RPMI8226 (cell line): ENCODE measurements at places on chromosomes 16 and 17.
A peak's percentile ranks its signal among the peaks of the same experiment; 100 is the strongest.

DNA sequence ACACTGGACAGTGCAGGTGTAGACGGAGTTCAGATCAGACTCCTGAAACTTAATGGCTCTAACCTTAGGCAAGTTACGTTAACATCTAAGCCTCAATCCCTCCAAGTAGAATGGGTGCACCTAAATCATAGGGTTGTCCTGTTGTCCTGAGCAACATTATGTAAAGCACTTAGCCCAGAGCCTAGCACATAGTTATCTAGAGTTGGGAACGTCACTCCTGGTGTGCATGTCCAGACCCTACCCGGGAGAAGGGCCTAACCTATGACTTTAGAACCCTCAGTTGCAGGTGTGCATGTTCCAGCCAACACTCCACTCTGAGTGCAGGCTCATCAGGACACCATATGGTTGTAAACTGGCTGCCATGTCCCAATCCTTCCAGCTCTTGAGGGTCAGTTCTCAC is 26.0 kb downstream of the LIG3 start:
- no peak for DNase-seq

GRCh38 chr16:23679274-23679985 is 741 bp downstream of the PLK1 start:
- peak; percentile 71 for DNase-seq

DNA sequence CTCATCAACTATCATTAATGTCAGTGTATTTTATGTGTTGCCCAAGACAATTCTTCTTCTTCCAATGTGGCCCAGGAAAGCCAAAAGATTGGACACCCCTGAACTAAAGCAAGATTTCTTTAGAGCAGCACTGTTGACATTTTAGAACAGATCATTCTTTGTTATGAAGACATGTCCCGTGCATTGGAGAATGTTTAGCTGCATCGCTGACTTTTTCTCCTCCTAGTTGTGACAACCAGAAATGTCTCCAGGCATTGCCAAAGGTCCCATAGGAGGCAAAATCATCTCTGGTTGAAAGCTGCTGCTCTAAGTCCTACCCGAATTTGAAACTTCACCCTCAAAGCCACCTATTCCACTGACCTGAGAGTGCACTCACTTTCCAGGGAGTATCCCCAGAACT is 62.7 kb upstream of the IRX6 start:
- no peak for DNase-seq

DNA sequence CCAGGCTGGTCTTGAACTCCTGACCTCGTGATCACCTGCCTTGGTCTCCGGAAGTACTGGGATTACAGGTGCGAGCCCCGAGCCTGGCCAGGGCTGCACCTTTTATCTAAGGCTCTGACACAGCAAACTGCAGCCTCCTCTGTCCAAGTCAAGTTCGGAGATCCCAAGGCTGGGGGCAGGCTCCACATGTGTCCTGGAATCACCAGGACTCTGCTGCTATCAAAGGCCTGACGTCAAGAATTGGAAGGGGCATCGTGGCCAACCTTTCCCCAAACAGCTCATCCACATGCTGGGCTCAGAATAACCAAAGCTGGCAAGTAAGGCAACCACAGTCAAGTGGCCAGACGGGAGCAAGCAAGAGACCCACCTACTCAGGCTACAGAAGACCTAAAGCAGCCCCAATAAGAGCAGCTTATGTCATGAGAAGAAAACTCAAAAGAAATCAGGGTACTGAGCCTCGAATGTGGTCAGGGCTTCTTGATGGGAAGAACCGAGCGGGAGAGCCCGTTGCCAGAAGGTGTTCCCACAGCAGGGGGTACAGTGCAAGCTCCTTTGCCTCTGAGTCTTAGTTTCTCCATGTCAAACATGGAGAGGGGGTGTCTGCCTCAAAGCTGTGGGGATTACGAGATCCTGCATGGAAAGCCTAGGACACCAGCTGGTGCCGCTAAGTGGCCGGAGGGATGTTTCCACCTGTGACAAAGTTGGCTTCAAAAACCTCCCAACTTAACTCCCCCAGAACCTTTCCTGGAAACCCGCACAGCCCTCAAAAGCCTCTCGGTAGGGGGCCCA is 7.9 kb downstream of the MYBBP1A start:
- DNase-seq = no peak

GRCh38 chr16:11738742-11739544 is 3.7 kb downstream of the TXNDC11 start:
- DNase-seq = peak; percentile 56

DNA sequence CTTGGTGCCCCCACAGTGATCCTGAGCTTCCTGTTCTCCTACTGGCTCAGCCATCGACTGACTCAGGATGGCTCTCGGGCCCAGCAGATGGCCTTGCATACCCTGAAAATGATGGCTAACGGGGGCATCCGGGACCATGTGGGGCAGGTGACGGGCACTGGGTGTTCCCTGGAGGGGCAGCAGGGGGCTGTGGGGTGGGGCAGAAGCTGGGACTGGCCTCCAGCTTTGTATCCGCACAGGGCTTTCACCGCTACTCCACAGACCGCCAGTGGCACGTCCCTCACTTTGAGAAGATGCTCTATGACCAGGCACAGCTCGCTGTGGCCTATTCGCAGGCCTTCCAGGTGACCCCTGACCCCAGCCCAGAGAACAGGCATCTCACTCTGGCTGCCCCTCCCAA is 3.0 kb downstream of the SPATA20 start:
- DNase-seq = no peak

GRCh38 chr17:61477204-61477834 is 25.1 kb downstream of the TBX4 start:
- DNase-seq = no peak

GRCh38 chr16:2967721-2968161 is 1.4 kb upstream of the PAQR4 start:
- DNase-seq = no peak

- DNase-seq = no peak
Measured at GRCh38 chr16:27311448-27311830, 2.3 kb upstream of the IL4R start.

DNA sequence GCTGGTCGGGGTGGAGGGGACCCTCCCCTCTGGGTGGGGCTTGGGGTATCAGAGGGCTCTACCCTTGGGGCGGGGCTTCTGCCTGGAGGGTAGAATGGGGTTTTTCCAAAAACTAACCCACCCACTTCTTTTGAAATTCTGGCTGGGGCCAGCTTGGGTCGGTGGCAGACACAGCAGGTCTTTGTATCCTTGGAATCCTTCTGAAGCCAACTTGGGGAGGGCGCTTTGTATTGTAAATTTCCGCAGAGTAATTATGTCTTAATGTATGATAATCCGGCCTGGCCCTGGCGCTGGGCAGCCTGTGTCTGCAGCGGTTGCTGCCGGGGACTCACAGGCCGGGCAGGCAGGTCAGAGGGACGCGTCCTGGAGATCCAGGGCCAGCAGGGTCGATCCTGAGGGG is 33.9 kb upstream of the GSE1 start:
- DNase-seq = no peak

- no peak for DNase-seq
Measured at GRCh38 chr17:81456798-81457197, 55.8 kb downstream of the ACTG1 start.

DNA sequence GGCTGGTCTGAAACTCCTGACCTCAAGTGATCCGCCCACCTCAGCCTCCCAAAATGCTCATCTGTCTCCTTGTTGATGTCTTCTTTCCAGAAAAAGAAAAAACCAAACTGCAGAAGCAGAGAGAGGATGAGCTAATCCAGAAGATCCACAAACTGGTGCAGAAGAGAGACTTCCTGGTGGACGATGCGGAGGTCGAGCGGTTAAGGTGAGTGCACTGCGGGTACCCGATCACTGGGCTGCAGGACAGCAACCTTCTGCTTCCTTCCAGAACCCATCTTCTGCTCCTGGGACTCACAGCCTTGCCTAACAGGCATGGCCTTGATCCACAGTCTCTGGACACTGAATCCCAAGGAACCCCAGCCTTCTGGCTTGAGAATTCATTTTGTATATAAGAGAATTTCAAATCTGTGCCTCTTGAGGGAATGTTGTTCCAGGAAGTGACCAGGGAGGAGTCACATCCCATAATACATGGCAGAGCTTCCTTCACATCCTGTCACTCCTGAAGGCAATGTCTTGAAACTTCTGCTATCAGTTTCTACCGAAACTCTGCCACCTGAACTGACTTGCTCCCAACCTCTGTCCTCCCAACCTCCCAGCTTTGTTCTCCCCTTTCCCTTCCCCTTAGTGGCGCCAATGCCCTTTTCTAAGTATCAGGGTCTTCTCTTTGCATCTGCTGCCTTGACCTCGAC is 61.7 kb downstream of the MARF1 start:
- DNase-seq = no peak

GRCh38 chr16:47142486-47142820 is 1.3 kb downstream of the NETO2 start:
- DNase-seq = peak; percentile 54

GRCh38 chr17:18257982-18258355 is 569 bp downstream of the FLII start:
- DNase-seq = peak; percentile 81

DNA sequence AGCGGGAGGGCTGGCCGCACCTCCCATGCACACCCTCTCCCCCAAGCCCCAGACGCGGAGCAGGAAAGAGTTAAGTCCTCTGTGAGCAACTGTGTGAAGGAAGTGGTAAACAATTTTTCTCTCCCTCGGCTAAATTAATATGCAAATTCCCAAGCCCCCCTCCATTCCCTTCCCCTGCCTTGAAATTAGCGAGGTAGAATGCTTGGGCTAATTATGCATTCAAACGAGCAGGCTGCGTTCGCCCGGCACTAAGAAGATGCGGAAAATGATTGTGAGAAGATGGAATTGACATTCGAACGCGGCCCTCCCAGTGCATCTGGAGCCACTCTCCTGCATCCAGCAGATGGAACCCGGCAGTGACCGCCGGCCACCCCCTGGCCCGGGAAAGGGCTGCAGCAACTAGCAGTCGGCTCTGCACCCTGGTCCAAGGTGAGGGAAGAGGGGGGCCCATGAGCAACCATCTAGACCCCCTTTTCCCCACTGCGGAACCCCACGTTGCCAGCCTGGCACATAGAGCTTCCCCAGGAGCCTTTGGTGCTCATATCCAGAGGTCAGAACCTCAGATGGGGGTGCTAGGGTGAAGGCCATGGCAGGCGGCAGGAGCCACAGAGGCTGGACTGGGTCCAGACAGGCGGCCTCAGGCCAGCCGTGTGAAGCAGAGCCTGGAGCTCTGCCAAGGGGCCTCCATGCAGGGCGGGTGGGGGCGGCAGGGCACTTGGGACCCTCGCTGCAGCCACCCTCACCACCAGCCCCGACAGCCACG is 49.1 kb upstream of the ACSF3 start:
- no peak for DNase-seq

DNA sequence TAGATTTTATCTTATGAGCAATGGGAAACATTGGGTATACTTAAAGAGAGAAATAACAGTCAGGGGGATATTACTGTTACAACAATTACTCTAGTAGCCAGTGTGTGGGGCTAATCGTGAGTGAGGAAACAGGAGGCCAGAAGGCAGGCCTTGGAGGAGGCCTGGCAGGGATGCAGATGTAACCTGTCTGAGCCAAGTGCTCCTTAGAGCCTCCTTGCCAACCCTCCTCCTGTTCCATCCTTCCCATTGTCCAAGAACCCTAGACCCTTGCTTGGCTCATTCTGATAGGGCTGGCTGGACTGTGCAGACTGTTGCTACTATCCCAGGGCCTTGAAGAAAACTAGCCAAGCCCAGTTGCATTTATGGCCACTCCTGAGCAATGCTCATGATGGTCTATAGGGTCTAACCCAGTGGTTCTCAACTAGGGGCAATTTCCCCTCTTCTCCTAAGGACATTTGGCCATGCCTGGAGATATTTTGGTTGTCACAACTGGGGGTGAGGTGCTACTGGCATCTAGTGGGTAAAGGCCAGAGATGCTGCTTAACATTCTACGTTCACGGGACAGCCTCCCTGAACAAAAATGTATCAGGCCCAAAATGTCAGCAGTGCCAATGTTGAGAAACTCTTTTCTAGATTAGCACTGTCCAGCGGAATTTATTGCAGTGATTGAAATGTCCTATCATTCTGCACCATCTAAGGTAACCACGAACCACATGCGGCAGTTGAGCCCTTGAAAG is 24.4 kb upstream of the WSCD1 start:
- no peak for DNase-seq

DNA sequence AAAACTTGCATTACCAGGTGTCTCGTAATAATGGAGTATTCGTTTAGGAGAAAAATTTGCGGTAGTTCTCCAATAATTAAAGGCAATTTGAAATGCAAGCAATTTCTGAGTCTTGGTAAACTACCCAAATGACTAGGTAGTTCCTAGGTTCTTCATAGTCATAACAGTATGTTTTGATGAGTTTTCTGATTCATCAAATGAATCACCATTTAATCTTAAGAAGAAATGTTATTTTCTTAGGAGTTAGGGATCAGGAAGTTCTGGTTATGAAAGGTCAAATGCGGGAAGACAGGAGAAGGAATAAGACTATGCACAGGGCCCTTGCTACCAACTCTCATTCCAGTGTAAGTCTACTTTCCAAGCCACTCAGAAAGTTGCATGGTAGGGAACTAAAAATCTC is 221.5 kb upstream of the SOX9 start:
- DNase-seq = no peak

- no peak for DNase-seq
Measured at GRCh38 chr16:50940275-50940854, 198.5 kb downstream of the CYLD start.
